Left cardiac atrium (tissue), 4 donors: ENCODE measurements at places on chromosomes 4 and X.

- no peak for DNase-seq
These were observed 128.0 kb downstream of the SNCA start for GRCh38 chr4:89708903-89709421.

DNA sequence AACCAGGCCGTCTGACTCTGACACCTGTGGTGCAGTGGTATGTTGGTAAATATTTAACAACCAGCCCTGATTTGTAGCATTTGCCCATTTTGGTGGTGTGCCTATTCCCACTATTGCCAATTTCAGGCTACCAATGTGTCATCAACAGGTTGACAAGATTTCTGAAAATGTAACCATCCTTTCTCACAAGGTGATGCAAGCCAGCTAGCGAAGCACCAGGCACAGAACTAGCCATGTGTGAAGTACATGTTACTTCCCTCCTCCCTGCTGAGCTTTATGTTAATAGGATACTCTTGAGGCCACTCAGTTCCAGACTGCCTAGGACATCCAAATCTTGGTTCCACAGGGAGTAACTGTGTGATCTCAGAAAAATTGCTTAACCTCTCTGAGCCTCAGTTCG lies 7.2 kb upstream of the MAMLD1 start:
- DNase-seq, result no peak

- DNase-seq, result no peak
These were observed 63.6 kb downstream of the HADH start for GRCh38 chr4:108053251-108053711.

GRCh38 chr4:165079476-165079875 lies 25.8 kb downstream of the TRIM75 start:
- peak; percentile 41 for DNase-seq

DNA sequence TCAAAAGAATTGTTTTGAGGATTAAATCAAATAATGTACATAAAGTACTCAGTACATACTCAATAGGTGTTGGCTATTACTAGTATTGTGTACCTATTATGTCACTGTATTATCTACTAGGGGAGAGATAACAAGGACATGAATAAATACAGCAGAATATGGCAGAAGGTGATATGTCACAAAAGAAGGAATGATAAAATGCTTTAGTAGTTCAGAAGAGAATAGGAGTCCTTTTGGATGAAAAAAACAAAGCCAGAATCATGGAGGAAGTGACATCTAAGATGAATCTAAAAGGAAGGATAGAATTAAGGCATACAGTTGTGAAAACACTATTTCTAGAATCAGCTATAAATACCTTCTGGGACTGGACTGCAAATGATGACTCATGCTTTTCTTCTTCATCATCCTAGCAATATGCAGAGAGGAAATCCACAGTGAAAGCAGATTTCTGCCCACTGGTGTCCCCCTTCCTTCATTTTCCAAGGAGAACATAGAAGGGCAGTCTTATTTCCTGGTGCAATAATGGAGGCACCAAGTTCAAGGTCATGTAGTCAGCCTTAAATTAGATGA lies 98.7 kb downstream of the GLUD2 start:
- DNase-seq, result no peak

DNA sequence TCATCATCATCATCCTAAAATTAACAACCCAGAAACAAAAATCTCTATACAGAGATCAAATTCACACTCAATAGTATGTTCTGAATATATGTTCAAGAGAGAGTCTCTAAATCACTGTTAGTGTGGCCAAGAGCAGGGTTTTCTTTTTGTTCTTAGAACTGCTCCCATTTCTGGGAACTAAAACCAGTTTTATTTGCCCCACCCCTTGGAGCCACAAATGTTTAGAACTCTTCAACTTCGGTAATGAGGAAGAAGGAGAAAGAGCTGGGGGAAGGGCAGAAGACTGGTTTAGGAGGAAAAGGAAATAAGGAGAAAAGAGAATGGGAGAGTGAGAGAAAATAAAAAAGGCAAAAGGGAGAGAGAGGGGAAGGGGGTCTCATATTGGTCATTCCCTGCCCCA lies 32.3 kb downstream of the CYBB start:
- no peak for DNase-seq

DNA sequence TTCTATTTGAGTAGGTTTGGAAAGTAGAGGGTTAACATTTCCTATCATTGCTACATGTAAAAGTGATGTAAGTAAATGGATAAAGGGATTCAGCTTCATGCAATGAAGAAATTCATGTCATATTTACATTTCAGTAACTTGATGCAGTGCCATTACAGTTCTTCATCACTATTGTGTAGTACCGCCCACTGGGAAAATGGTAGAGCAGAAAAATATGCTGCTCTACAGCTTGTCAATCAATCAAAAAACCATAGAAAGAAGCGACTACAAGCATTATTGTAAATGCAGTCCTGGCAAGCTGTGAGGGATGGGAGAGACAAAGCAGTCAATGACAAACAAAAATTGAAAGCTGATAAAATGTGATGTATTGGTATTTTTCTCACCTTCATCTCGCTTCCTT lies 1597.9 kb downstream of the RPA4 start:
- no peak for DNase-seq

- DNase-seq, result no peak
These were observed 554.4 kb downstream of the ARAP2 start for GRCh38 chr4:35689870-35690269.

GRCh38 chr4:42445038-42445437 lies 47.8 kb downstream of the SHISA3 start:
- no peak for DNase-seq

- no peak for DNase-seq
These were observed 52.8 kb downstream of the APOO start for GRCh38 chrX:23854945-23855344.

- no peak for DNase-seq
These were observed 49.6 kb upstream of the BRS3 start for GRCh38 chrX:136438192-136438591.

DNA sequence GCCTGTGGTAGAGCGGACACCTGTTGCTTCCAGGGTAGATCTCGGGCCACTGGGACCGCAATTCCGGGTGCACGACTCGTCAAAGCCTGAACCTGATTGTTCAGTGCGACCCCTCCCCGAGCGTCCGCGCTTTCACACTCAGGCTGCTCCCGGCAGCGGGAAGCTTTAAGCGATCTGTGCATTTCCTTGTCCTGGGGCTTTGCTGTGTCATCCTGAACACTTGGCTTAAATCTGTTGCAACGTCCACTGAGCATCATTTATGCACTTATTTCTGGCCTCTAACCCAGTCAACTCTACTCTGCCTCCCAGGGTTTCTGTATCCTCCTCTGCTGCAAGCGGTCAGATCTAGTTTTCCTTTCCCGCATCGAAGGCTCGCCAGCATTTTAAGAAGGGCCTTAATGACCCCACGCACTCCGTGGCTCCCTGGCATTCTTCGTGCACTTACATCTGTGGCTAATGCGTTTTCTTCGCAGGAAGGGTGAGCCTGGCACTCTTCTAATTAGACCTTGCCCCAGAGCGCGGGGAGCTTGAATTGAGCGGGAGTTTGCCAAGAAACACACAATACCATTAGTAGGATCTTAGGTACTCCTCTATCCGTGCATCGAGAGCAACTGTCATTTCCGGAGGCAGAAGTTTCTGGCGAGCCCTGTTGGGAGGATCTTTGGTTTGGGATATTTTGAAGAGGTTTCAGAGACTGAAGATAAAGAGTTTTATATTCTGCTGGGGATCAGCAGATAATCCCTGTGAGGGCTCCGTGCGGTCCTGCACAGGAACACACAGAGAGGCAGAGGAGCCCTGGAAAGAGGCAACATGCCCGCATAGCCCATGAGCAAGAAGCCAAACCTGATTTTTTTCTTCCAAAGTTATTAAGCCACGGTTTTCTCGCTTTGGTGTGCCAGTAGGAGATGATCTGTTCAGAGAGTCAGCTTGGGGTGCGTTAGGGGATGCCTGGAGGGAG lies 654 bp upstream of the DDIT4L start:
- peak; percentile 15 for DNase-seq

DNA sequence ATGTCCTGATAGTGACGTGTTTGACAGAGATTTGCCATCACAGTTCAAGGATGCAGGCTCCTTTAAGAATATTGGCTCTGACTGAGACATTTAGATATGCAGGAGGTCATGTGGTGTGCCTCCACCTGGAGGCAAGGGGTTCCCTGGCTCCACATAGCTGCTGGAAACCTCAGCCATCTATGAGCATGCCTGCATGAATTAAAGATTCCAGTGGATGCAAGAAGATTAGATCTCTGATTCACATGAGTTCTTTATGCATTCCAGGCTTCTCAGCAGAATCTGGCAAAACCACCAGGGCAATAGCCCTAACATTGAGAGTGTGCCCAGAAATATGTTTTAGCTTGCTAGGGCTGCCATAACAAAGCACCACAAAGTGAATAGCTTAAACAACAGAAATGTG lies 298.5 kb upstream of the AADAT start:
- no peak for DNase-seq

DNA sequence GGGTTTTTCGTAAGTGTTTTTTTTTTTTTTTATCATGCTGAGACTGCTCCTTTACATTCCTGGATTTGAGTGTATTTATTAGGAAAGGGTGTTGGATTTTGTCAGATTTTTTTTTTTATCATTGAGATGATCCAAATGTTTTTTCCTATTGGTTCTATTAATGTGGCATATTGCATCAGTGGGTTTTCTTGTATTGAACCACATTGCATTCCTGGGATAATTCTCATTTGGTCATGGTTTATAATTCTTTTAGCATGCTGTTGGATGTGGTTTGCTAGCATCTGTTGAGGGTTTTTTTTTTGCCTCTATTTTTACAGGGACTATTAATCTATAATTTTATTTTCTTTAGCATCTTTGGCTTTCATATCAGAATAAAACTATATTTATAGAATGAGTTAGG lies 28.8 kb downstream of the COL4A5 start:
- DNase-seq, result no peak

DNA sequence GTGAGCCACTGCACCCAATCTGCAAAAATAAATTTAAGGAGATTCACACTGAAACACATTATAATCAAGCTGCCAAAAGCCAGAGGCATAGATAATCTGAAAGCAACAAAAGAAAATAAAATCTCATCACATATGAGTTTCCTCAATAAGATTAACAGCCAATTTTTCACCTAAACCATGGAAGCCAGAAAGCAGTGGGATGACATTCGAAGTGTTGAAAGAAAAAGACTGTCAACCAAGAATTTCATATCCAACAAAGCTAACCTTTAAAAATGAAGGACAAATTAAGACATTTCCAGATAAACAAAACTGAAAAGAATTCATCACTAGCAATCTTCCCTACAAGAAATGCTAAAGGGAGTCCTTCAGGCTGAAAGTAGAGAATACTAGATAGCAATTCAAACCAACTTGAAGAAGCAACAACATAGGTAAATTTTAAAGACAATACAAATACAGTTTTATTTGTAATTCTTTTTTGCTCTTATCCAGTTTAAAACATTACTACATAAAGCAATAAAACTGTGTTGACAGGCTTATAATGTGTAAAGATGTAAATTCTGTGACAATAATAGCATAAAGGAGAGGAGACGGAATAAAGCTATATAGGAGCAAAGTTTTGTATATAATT lies 23.1 kb upstream of the KLHL8 start:
- no peak for DNase-seq

DNA sequence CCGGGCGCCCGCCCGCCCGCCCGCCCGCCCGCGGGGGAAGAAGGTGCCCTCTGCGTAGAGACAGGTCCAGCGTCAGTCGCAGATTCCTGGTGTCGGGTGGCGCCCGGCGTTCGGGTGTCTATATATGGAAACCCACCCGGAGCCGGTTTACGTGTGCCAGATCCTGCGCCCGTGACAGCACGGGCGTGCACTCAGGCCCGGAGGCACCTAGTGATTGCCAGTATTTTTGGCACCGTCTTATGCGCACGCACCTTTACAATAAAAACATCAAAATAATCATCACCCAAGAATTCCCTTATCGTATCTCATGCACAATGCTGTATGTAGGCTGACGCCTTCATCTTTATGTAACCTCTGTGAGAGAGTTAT lies 519 bp downstream of the SLC25A4 start:
- DNase-seq, result peak; percentile 69

DNA sequence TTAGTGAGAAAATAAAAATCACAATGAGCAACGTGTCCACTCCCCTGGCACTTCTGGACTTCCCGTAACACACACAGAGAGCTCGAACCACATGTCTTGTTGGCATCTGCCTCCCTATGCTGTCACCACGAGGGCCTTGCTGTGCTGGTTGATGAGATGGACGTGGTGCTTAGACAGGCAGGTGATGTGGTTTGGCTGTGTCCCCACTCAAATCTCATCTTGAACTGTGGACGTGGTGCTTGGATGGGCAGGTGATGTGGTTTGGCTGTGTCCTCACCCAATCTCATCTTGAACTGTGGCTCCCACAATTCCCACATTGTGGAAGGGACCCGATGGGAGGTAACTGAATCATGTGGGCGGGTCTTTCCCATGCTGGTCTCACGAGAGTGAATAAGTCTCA lies 40.0 kb downstream of the FGFRL1 start:
- DNase-seq, result no peak

GRCh38 chr4:94892051-94892450 lies 134.3 kb downstream of the BMPR1B start:
- DNase-seq, result no peak

DNA sequence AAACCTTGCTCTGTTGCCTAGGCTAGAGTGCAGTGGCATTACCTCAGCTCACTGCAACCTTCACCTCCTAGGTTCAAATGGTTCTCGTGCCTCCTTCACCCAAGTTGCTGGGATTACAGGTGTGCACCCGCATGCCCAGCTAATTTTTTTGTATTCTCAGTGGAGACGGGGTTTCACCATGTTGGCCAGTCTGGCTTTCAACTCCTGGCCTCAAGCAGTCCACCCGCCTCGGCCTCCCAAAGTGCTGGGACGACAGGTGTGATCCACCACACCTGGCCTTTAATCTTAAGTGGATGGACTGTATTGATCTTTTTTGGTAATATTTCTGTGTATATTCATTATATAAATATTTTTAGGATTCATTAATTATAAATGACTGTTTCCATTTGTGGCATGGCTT lies 158.7 kb upstream of the CXorf51A start:
- no peak for DNase-seq

GRCh38 chr4:109301651-109302360 lies 652 bp downstream of the COL25A1 start:
- peak; percentile 22 for DNase-seq

DNA sequence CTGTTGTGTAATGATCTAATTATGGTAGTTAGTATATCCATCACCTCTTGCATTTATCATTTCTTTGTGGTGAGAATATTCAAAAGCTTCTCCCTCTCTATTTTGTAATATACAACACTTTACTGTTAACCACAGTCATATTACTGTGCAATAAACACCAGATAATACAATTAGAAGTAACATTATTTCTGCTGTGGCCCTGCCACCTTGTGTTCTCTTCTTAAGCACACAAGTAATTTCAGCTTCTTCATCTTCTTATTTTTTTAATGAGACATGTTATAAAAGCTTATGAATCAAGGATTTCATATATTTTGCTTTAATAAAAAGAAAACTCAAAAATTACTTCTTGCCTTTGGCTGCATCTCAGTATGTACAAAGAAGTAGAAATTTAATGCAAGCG lies 675.2 kb upstream of the INTU start:
- DNase-seq, result no peak

GRCh38 chrX:131365766-131366165 lies 76.7 kb upstream of the IGSF1 start:
- no peak for DNase-seq

GRCh38 chr4:24000470-24000831 lies 110.6 kb upstream of the PPARGC1A start:
- DNase-seq, result no peak
